ENCODE measurements at places on chromosomes 2 and 18.

DNA sequence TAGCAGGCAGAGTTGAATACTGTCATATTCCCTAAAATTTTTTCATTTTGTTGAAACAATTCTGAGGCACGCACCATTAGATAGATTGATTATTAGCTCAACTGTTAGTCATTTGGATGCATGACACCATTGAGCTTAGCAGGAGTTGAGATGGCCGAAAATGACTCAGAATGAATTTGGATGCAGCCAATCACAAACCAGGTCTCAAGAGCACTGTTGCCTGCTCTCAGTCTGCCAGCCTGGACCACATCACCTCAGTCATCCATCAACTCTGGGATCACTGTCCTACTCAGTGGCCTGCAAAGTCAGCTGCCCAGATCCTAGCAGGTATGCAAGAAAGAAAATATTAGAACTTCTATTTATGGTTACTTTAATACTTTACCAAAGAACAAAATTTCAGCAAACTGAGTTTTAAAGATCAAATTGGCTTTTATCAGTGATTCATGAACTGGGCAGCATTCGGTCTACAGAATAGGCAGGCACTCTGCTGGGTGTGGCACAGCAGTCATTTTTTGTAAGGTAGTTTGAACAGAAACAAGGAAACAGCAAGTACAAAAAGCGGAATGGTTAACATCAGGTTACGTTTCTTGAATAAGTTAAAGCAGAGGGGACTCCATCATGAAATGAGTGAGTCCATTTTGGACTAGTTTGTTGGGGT lies 152.7 kb upstream of the ARHGAP28 start:
- no peak for DNase-seq

- no peak for DNase-seq
Measured at GRCh38 chr18:79182047-79182713, 113.0 kb downstream of the ATP9B start.

GRCh38 chr18:55384551-55385275 lies 203.3 kb downstream of the TCF4 start:
- no peak for DNase-seq

GRCh38 chr18:36736094-36736493 lies 92.7 kb downstream of the TPGS2 start:
- DNase-seq = no peak

DNA sequence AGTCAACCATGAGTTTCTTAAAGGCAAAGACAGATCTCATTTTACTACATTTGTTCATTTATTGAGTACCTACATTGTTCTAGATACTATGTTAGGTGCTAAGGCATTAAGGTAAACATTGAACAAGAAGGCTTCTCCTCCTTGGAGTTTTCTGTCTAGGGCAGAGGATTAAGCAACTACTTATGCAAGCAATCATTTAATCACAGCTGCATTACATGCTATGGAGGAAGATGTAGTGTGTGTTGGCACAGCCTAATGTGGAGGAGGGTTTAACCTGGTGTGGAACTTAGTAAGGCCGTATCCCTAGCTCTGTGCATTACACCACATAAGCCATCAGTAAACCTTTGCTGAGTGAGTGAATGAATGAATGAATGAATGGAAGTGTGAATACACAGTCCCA lies 106.5 kb upstream of the MAP3K20 start:
- no peak for DNase-seq

GRCh38 chr2:99956232-99957030 lies 186.0 kb downstream of the AFF3 start:
- DNase-seq = no peak

DNA sequence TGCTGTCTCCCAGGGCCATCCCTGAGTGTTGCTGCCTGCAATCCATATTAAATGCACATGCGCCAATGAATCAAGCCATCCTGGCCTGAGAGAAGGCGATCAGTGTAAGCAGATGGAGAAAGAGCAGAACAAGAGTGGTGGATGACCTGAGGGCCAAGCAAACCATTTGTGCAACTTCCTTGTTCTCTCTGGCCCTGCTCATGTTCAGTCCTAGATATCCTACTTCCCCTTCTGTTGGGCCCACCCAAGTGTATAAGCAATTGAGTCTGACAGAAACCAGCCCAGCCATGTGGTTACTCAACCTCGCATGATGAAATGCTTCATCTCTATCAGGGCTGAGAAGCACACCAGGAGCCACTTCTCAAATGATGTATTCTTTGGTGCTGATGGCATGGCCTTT lies 383.1 kb upstream of the ID2 start:
- DNase-seq = no peak

DNA sequence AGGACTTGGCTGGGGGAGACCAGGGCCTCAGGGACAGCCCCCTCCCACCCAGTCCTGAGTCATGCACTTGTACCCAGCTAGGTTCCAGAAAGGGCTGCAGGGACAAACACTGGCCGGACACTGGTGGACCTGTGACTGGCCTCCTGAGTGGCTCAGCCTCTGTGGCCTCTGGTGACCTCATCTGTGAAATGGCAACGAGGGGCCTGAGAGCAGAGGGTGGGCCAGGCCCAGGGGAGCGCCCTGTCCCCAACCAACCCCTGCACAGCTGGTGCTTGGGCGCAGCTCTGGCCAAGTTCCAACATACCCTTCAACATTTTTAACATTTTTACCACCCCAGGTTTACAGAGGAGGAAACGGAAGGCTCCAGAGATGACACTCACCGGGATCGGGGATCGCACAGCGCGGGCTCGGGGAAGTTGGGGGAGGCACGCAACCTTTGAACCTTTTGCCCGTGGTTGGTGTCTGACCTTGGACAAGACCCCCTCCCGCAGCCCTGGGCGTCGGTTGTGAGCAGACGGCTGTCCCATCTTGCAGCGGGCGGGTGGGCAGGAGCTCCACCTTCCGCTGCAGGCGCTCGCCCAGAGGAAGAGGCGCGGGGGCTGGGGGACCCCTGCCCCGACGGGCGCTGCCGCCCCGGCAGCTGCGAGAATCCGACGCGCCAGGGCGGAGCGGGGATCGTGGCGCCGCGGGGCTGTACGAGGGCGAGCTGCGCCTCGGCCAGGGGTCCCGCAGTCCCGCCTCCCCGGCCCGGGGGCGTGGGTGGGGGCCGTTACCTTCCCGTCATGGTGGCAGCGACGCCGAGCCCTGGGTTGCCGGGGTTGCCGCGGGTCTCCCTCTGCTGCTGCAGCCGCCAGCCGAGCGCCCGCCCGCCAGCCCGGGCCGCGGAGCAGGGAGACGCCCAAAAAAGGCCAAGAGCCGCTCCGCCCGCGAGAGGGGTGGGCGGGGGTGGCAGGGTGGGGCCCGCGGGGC lies 805 bp downstream of the LIMS2 start:
- no peak for DNase-seq

GRCh38 chr2:241239552-241240202 lies 51.2 kb downstream of the ANO7 start:
- DNase-seq = no peak

Data from activated naive CD4-positive, alpha-beta T cell (primary cell).